ENCODE measurements at places on chromosomes 6 and 20. TPM values are rescaled to one million over a fixed set of nuclear protein-coding genes. Genes with fewer than 3 reads are reported as not detected.

Gene VARS1
- 33.3 TPM for total RNA-seq

Gene PNPLA1
- 0.24 TPM for total RNA-seq

Gene PIGU
- total RNA-seq: 5.2 TPM

Gene PTK6
- 0.11 TPM for total RNA-seq

Gene HEY2
- total RNA-seq: 0.11 TPM

Gene IP6K3
- total RNA-seq: not detected

Gene TCP11
- not detected for total RNA-seq

Gene OGFR
- total RNA-seq: 52.2 TPM

Gene ADGB
- not detected for total RNA-seq

Gene ZNF391
- 1.1 TPM for total RNA-seq

Gene GGTLC1
- not detected for total RNA-seq

Gene GATA5
- not detected for total RNA-seq

Gene VWA7
- 1.2 TPM for total RNA-seq

Gene TREM1
- total RNA-seq: 0.42 TPM

Gene GLP1R
- not detected for total RNA-seq

Gene ADNP
- total RNA-seq: 41.5 TPM

Gene SMIM13
- 4.7 TPM for total RNA-seq

Gene NRM
- 2.0 TPM for total RNA-seq

Gene CFB
- total RNA-seq: 2.3 TPM

Gene FAM50B
- total RNA-seq: 1.1 TPM

Gene PAX1
- not detected for total RNA-seq

Gene HLA-DOA
- 16.2 TPM for total RNA-seq

Data from CD8-positive, alpha-beta T cell (primary cell).